ENCODE measurements at places on chromosomes 6 and 20.

- DNase-seq = no peak
These were observed 175.6 kb downstream of the AIG1 start for GRCh38 chr6:143236151-143236798.

GRCh38 chr20:42603655-42604054 is 586.1 kb downstream of the PTPRT start:
- DNase-seq = no peak

DNA sequence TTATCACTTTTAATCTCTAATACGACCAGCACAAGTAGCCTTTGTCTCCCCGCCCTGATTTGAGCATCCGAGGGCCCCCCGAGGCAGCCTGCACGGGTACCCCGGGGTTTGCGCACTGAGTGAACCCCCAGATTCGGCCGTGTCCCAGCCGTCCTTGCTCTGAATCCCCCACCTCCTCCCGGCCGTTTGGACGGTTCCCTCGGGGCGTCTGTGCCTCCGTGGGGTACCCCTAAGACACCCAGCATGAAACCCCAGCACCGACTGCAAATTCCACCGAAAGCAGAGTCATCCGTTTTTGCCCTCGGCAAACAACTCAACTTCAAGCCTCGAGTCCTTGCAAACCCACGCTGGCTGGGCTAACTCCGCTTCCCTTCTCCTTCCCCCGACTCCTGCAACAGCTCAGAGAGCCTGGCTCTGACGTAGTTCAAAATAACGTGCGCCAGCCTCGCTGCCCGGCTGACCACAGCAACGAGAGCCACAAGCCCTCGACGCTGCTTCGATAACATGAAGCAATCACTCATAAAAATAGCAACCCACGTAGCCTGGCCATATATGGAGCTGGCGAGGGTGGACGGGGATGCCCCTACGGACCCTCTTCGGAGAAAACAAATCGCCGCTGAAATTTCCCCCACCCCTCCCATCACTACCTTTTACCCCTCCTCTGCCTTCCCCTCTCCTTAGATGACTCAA is 764 bp upstream of the SNAP25 start:
- DNase-seq = peak; percentile 61

- no peak for DNase-seq
These were observed 4.9 kb upstream of the GINS1 start for GRCh38 chr20:25402583-25402982.

- DNase-seq = no peak
These were observed 175.4 kb upstream of the RREB1 start for GRCh38 chr6:6932341-6932740.

Measured in SJSA1 (cell line).